Epithelial cell of prostate (primary cell): ENCODE measurements at places on chromosomes 12 and 14.

GRCh38 chr14:90660865-90661570 lies 155.2 kb downstream of the TTC7B start:
- no peak for DNase-seq

GRCh38 chr14:89899917-89900663 lies 54.4 kb downstream of the EFCAB11 start:
- no peak for DNase-seq

GRCh38 chr14:61557854-61558253 lies 137.5 kb upstream of the HIF1A start:
- DNase-seq = no peak

DNA sequence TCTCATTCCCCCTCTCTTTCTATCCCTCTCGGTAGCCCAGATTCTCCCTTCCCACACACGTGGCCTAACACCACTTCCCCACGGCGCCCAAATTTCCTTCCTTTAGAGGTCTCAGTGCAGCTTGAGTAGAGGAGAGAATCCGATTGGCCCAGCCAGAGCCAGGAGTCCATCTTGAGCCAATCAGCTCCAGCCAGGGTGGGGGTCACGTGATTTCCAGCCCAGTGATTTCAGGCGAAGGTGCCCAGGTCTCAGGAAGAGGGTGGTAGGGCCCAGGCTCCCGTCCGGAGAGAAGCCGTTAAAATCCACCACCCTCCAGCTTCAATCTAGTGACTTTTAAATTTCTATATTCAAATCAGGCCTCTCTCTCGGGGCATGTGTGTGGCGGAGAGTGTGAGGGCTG lies 45.2 kb upstream of the MYL2 start:
- no peak for DNase-seq

GRCh38 chr12:41736436-41736835 lies 408.2 kb downstream of the GXYLT1 start:
- no peak for DNase-seq

DNA sequence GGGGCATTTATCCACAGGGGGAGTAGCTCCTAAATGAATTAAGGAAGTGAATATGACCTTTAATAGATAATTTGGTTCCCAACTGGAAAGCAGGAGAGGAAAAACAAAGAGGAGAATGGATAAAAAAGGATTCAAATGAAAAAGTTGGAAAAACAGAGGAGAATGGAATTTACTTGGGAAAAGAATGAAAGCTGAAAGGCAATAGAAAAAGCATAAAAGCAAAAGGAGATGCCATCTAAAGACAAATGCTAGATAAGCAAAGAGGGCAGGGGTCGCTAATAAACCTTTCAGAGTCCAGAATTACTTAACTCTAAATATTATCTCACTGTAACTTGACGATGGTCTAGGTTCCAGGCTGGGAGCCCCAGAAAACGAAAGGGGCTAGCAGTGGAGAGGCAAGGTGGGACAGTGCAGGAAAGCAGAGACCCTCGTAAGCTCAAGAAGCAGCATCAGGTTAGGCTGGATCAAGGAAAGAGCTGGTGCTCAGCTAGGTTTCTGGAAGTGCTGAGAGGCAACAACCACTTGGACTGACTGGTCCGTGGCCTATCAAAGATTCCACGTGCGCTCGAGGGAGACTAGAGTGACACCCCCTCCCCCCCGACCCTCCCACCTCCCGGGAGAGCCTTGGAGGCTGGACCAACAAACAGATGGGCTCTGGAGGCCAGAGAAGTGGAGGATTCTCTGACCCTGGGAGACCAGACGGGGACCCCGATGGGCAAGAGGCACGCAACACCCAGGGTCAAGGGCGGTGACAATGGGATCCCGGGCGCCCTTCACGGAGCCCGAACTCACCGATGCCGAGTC lies 1.2 kb downstream of the SLC2A13 start:
- DNase-seq = no peak

- no peak for DNase-seq
These were observed 40.9 kb downstream of the CCDC85C start for GRCh38 chr14:99562856-99563748.

DNA sequence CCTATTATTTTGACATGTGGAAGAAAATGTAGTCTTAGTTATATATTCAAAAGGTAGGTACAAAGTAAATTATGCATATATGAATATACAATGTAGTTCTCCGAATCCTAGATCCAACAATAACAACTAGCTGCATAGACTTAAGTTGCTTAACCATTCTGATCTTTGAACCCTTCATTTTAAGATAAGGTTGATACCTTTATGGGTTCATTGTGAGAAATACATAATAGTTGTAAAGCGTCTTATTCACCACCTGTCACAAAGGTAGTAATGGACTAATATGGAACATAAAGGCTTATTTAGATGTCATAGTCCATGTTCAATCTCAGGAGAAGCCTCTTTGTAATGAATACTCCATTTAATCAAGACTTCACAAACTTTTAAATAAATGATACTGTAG lies 263.6 kb downstream of the TMTC2 start:
- no peak for DNase-seq

DNA sequence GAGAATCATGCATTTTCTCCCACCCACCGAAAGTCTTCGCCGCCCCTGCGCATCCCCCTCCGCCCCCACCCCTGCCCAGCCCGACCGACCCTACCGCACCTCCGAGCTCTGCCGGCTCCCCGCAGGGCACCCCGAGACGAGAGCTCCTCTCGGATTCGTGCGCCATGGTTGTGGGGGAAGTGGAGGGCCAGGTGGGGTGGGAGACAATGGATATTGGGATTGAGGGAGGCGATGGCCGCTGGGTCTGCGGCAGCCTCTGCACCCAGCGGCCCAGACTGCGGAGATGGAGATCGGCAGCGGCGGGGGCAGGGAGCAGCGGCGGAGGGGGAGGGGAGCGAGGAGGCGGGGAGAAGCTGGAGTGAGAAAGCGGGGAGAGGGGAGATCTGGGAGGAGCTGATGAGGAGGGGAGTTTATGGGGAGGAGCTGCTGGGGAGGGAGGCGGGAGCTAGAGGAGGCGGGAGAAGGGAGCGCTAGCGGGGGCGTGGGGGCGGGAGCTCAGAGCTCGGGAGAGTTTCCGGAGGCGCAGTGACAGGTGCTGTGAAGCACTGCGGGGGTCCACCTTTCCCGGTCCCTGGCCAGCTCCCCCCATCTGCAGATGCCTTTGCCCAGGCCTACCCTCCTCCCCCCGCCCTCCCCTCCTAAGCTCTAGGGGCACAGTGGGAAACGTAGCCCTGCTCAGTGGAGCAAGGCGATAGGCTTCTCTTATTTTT lies at the start of gene SALL2:
SALL2 (minus strand) TSS at position 385 of the 710 bp plus-strand sequence; CDS start at position 166, 219 bp downstream.
- DNase-seq = no peak

GRCh38 chr12:22687361-22688076 lies 62.5 kb downstream of the ETNK1 start:
- DNase-seq = no peak

DNA sequence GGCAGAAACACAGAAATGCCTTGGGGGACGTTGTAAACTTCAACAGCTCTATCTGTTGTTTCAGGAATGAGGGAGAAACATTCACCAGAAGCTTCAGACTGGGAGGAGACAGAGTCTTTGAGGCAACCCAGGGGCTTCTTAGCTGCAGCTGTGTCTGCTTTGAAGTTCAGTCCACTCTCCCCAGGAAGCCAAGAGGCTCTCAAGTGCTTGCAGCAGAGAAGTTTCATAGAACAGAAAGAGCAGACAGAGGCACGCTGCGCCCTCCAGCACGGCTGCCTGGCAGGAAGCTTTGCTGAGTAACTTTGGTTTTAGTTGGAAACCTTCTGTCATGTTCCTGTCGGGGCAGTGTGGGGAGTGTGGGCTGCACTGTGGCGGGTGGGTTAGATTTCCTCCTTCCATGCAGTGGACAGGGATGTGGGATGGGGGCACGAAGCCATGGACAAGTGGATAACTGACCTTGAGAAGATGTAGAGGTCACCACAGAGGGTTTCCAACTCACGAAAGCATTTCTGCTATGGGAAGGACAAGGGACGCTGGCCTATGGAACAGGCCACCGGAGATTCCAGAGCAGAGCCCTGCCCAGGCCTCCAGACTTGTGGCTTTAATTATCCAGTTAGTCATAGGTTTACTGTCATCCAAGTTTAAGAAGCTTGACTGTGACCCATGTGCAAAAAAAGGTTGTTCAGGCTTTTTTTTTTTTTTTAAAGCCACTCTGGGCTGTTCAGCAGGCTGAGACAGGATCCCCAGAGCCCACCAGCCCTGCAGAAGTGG lies 107.7 kb downstream of the ARF6 start:
- DNase-seq = peak; percentile 55

- DNase-seq = no peak
These were observed 11.4 kb downstream of the RIOX1 start for GRCh38 chr14:73502017-73502619.

DNA sequence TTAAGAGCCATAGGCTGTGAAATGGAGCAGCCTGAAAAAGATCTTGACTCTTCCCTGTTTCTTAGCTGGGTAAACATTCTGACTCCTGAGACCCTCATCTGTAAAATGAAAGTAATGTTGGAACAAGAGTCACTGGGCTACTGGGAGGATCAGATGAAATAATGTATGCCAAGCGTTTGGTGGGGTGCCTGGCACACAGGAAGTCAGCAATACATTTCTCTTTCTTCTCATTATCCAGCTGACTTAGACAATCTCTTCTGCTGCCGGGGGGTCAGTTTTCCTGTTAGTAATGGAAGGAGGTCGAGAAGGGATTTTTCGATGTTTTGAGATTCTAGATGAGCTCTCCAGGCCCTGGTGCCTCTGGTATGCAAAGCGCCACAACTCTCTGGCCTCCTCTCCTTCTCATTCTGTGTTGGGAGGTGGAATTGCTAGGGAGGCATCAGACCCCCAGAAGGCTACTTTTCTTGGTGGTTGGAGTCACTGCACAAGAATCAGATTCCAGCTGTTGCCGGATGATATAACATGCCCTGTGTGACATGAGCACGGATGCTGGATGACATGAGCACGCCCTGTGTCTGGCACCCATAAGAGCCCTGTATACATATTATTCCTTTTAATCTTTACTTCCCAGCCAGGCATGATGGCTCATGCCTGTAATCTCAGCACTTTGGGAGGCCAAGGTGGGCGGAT lies 4.3 kb downstream of the OASL start:
- DNase-seq = no peak

GRCh38 chr12:1281683-1282366 lies 290.8 kb downstream of the ERC1 start:
- DNase-seq = no peak

DNA sequence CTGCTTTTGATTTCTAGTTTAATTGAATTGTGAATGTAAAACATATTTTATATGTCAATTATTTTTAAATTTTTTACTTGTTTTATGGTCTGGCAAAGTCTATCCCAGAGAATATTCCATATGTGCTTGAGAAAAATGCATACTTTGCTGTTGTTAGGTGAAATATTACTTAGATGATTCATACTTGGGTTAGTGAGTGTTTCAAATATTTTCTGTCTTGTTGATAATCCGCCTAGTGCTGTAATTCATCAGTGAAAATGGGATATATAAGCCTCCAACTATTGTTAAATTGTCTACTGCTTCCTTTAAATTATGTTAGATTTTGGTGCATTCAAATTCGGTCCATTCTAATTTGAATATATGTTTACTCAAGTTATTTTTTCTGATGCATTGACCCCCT lies 395.5 kb downstream of the LRFN5 start:
- no peak for DNase-seq

DNA sequence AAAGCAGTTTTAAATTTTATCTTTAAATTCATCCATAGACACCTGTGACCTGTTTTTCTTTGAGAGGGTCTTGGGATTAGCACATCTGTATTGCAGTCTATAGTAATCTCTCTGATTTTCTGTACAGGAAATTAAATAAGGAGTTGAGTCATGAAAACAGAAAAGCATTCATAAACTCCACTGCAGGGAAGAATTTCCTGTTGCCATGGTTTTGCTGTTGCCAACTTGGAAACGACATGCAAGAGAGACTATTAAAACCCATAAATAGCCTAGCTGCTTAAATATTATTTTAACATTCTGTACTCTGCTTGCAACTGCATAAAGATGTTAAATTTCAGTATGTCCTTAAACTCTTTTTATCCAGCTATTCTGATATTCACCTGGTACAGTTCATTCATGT lies 281.0 kb upstream of the RGS6 start:
- no peak for DNase-seq

DNA sequence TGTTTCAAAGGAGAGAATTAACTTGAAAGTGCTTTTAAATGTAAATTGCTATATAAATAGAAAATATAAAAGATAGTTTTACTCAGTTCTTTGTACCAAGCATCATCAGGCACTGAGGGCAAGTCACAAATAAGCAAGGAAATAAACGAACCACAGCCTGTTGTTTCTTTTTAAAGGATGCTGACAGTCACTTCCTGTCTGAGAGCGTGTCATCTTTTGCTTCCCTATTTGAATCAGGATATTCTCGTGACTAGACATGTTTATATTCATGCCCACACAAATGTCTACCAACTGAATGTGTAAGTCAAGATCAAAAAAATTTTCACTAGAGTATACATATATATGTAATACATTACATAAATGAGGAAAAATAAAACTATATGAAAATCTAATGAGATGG lies 31.4 kb upstream of the SLC2A13 start:
- DNase-seq = peak; percentile 70

GRCh38 chr12:43392116-43392515 lies 159.9 kb downstream of the ADAMTS20 start:
- DNase-seq = no peak

- DNase-seq = no peak
These were observed 6.7 kb downstream of the IFFO1 start for GRCh38 chr12:6548966-6549683.

- no peak for DNase-seq
These were observed 25.4 kb downstream of the HSPB8 start for GRCh38 chr12:119204131-119204530.

GRCh38 chr14:65010211-65010931 lies 23.7 kb downstream of the FNTB start:
- no peak for DNase-seq

- DNase-seq = no peak
These were observed 4.9 kb downstream of the PTGER2 start for GRCh38 chr14:52318826-52319645.

DNA sequence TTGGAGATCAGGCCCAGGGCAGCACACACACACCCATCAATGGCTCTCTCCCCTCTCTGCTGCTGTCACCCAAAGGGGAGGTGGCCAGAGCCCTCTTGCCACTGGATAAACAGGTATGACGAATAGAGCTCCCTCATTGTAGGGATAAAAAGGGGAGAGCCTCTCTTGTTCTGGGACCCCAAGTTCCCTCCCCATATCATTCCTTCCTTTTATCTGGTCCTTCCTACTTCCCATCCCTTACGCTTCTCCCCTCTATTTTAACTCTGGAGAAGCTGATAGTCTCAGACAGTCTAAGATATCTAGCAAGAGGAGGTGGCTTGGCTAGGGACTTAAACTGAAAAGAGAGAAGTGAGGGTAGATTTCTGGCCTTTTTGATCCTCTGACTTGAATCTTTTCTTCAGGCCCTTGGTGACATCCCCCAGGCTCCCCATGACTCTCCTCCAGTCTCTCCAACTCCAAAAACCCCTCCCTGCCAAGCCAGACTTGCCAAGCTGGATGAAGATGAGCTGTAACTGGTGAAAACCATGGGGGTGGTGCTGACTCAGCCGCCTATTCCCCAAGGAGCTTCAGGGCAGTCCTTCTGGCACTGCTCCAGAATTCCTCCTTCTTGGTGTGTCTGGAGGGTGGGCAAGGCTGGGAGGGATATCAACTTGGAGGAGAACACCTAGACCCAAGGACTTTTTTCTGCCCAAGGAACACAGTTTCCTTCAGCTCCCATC lies 5.3 kb downstream of the ARHGEF25 start:
- no peak for DNase-seq

- no peak for DNase-seq
These were observed 448 bp downstream of the FBXL14 start for GRCh38 chr12:1594006-1594260.
